ENCODE measurements at places on chromosomes 3 and 15.

DNA sequence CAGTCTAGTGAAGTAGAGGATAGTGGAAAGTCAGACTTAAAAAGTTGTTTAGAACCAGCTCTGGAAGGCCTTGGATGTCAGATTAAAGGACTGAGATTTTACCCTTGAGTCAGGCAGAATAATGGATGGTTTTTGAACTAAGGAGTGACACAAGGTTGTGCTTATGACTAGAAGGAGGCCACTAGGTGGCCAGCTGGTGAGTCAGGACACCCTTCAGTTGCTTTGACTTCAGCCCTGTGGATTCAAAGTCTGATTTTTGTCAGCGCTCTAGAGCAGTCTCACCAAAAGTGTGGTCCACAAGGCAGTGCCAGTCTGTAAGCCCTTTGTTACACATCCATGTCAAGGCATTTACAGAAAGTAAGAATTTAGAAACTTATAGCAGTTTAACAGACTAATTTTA is 3.8 kb upstream of the GABPB1 start:
- peak; percentile 32 for DNase-seq

- no peak for DNase-seq
Measured at GRCh38 chr3:13283877-13284264, 136.3 kb downstream of the NUP210 start.

GRCh38 chr15:48515500-48515899 is 130.0 kb downstream of the FBN1 start:
- DNase-seq: no peak

GRCh38 chr15:90640862-90641261 is 76.3 kb upstream of the BLM start:
- DNase-seq: no peak

DNA sequence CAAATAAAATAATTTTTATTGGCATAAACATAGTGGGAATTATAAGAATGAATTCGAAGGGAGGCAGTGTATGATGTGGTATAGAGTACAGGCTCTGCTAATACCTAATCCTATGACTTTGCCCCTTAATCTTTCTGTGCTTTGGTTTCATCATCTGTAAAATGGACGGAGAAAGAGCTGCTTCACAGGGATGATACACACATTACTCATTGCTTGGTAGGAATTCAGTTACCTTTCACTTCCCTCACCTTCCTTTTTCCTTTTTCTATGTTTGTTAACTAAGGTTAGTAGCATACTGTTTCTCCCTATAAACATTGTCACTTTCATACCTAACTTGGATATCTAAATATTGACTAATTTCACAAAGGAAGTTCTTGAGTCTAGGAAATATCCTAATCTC is 36.2 kb downstream of the LEKR1 start:
- DNase-seq: no peak

DNA sequence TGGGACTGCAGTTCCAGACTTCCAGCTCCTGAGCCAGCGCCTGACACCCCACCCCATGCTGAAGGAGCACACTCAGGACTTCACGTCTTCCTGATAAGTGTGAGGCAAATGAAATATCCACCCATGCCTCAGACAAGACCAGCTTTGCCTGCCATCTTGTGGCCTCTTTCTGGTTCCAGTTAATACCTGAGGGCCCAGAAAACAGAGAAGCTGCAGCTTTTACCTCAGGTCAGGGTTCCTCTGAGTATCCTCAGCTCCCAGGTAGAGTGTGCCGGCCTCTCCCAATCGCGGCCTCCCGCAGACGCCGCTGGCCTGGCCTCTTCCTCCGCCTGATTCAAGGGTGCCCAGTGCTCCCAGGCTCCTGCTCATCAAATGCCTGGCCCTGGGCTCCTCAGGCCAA is 5.1 kb upstream of the KLHL6 start:
- DNase-seq: peak; percentile 31

GRCh38 chr3:155149494-155149893 is 69.4 kb downstream of the MME start:
- no peak for DNase-seq

DNA sequence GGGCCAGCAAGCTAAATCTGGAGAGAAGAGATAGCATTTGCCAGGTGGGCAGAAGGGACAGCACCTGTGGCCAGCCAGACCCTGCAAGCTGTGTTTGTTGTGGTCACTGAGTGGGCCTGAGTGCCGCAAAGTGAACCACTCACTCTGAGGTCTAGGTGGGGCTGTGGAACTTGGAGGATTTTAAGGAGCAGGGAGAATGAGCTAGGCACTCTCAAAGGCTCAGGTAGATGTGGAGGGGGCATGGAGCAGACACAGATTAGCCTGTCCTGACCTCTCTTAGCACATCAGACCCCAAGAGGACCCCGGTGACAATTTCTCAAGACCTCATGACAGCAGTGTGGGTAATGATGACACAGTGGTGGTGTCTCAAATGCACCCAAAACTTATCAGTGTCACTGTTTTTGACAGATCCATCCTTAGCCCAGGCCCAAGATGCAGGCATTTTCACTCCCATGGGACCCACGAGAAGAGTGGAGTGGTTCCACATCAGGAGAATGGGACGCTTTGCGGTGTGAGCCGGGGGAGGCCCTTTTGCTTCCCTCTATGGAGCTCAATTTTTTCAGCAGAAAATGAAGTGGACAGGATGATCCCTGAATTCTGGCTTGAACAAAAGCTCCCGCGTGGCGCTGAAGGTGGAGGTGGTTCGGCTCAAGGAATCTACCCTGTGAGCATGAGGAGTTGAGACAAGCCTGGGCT is 43.8 kb upstream of the TLE3 start:
- DNase-seq: no peak

- no peak for DNase-seq
Measured at GRCh38 chr3:155147588-155147987, 67.5 kb downstream of the MME start.

- no peak for DNase-seq
Measured at GRCh38 chr15:59035201-59035600, 47.7 kb downstream of the RNF111 start.

GRCh38 chr3:38561746-38562466 is 65.8 kb downstream of the EXOG start:
- no peak for DNase-seq

- DNase-seq: no peak
Measured at GRCh38 chr3:144433006-144433405, 461.4 kb downstream of the DIPK2A start.

Measured in CD4-positive, alpha-beta T cell treated with Interleukin-4 for 4 hours (primary cell).